ENCODE measurements at places on chromosomes 4 and X.

- no peak for DNase-seq
Measured at GRCh38 chr4:107449611-107450369, 270.2 kb downstream of the PAPSS1 start.

DNA sequence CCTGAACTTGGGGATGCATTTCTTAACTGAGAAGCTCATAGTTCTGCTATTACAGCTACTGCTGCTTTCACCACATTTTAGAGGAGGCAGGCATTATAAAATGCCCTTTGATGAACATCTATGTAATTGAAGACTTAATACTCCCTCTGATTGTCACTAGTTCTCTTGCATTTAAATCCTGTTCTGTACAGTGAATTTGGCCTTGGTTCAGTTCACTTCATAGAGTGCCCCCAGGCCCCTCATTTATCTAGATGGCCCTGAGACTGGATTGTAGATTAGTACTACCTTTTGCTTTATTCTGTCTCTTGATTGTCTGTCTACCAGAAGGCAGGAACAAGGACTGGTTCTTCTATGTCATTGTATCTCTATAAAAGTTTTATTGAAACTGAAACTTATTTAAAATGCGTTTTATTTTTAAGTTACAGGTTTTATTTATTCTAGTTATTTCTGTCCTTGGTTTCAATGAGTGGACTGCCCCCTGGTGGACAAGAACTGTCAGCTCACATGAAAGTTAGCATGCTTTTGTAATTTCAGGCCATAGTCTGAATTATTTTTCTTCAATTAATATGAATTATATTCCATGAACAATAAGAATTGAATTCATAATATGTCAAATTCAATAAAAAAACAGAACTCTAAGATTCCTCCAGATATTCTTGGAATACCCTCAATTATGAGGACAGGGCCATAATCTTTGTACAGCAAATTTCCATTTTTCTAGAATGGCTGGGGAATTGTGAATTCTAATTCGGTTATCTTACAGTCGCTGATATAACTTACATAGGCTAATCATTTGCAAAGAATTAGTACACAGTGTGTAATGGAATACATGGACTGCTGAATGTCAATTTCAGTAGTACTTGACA, 47.2 kb upstream of the TMEM33 start:
- DNase-seq: peak; percentile 18

DNA sequence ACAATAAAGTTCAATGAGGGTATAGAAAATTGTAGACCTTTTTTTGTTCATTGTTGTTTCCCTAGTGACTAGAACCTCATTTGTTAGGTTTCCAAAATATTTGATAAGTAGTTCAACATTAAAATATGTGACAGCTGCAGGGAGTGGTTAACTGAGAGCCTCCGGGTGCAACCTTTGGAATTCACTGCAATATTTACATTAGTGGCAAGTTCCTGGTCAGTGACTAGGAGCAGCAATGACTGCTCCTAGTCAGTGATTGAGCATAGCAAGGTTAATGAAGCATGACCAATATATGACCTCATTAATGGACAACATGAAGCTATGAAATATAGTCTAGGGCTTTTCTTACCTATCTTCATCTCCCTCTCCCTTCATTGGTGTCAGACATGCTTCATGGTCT, 65.8 kb upstream of the FAM47A start:
- no peak for DNase-seq

- no peak for DNase-seq
Measured at GRCh38 chr4:161767116-161767515, 396.7 kb downstream of the FSTL5 start.

- no peak for DNase-seq
Measured at GRCh38 chr4:13348216-13348615, 135.9 kb downstream of the RAB28 start.

- DNase-seq: no peak
Measured at GRCh38 chr4:95161781-95162469, 386.8 kb downstream of the UNC5C start.

GRCh38 chrX:118773782-118774181, 46.4 kb downstream of the IL13RA1 start:
- DNase-seq: no peak

All from CD4-positive, alpha-beta T cell treated with Interferon alpha-2 for 1 hour (primary cell).